ENCODE measurements at places on chromosomes 2 and 18. TPM values are rescaled to one million over a fixed set of nuclear protein-coding genes. Genes with fewer than 3 reads are reported as not detected.
A peak's percentile ranks its signal among the peaks of the same experiment; 100 is the strongest.

- no peaks in the 10 kb centered on the region for H3K27me3 ChIP-seq
- peak overlapping the region; percentile 80 for H3K4me3 ChIP-seq
- no peak for DNase-seq
These were observed 1.4 kb downstream of the MARCHF7 start for GRCh38 chr2:159713631-159714246.

- no peaks in the 10 kb centered on the region for H3K36me3 ChIP-seq
- no peak for DNase-seq
- H3K4me1 ChIP-seq = no peaks in the 10 kb centered on the region
These were observed 67.9 kb downstream of the LOXHD1 start for GRCh38 chr18:46588971-46589660.

GRCh38 chr2:208671886-208672680, 265.5 kb downstream of the PTH2R start:
- H3K4me3 ChIP-seq = no peak overlapping the region
- no peak overlapping the region for H3K27ac ChIP-seq
- H3K27me3 ChIP-seq = no peaks in the 10 kb centered on the region
- peaks cover 2% of the 10 kb centered on the region for H3K4me1 ChIP-seq
- no peaks in the 10 kb centered on the region for H3K36me3 ChIP-seq

FLACC1 gene
- 1.1 TPM for polyA plus RNA-seq

SANBR gene
- polyA plus RNA-seq = 7.0 TPM

- H3K27ac ChIP-seq = no peak overlapping the region
- no peak for DNase-seq
- H3K27me3 ChIP-seq = no peaks in the 10 kb centered on the region
- H3K4me1 ChIP-seq = peaks cover 12% of the 10 kb centered on the region
- H3K4me3 ChIP-seq = no peak overlapping the region
- H3K36me3 ChIP-seq = peaks cover 10% of the 10 kb centered on the region
These were observed 69.8 kb downstream of the NDUFA10 start for GRCh38 chr2:239955087-239955988.

DNA sequence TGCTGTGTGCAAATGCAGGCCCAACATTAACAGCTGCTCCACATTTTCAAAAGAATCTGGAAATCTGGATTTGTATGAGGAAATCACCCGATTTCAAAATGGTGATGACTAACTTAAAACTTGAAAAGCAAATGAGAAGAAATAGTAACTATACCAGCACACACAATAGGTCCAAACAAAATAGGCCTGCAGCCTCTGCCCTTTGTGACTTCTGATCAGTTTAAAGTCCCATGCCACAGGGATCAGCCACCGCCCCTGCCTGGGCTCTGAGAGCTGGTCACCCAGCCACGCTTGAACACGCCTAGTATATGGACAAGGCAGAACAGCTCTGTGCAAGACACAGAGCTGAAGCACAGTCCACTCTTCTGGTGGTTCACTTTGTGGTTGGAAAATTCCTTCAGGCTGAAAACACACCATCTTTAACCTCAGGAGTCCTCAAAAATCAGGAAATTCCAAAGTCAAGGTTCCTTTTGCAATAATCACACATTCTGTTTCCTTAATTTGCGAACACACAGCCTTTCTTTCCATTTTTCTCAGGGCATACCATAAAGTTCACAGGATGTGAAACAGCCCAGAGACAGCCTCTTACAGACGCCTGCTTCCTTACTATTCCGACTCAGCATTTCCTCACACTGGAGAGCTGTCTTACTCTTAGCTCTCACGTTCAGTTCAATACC, 150.1 kb upstream of the RIOK3 start:
- H3K36me3 ChIP-seq = no peaks in the 10 kb centered on the region
- H3K4me1 ChIP-seq = no peaks in the 10 kb centered on the region
- H3K27ac ChIP-seq = no peak overlapping the region
- no peak for DNase-seq

DES gene
- polyA plus RNA-seq = 15,024 TPM

TWIST2 gene
- 1.4 TPM for polyA plus RNA-seq

FAP gene
- 0.88 TPM for polyA plus RNA-seq

GTF2A1L gene
- 0.14 TPM for polyA plus RNA-seq

- no peak overlapping the region for H3K4me3 ChIP-seq
- no peaks in the 10 kb centered on the region for H3K36me3 ChIP-seq
- no peaks in the 10 kb centered on the region for H3K27me3 ChIP-seq
- no peaks in the 10 kb centered on the region for H3K4me1 ChIP-seq
These were observed 106.1 kb downstream of the ETAA1 start for GRCh38 chr2:67503066-67503795.

LRRTM4 gene
- polyA plus RNA-seq = 0.15 TPM

- DNase-seq = no peak
- H3K36me3 ChIP-seq = no peaks in the 10 kb centered on the region
These were observed 685.2 kb downstream of the DCC start for GRCh38 chr18:53025247-53025646.

- peaks cover 2% of the 10 kb centered on the region for H3K4me1 ChIP-seq
- no peak overlapping the region for H3K27ac ChIP-seq
- no peak for DNase-seq
- H3K4me3 ChIP-seq = no peak overlapping the region
- no peaks in the 10 kb centered on the region for H3K27me3 ChIP-seq
These were observed 170.0 kb downstream of the ETAA1 start for GRCh38 chr2:67566958-67567635.

DNA sequence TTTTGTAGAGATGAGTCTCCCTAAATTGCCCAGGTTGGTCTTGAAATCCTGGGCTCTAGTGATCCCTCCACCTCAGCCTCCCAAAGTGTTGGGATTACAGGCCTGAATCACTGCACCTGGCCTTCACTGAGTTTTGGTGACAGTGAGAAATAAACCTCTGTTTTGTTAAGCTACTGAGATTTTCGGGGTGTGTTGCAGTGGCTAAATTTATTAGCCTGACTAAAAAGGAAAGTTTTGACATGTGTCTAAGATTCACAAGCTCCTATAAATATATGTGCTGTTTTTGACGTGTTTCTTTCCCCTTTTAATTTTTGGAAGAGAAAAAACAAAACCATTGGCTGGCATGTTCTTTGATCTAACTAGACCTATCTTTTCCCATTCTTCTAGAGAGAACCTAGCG, 190.5 kb upstream of the MC4R start:
- no peaks in the 10 kb centered on the region for H3K36me3 ChIP-seq
- H3K4me1 ChIP-seq = no peaks in the 10 kb centered on the region
- DNase-seq = no peak
- no peak overlapping the region for H3K4me3 ChIP-seq
- H3K27me3 ChIP-seq = no peaks in the 10 kb centered on the region

DNA sequence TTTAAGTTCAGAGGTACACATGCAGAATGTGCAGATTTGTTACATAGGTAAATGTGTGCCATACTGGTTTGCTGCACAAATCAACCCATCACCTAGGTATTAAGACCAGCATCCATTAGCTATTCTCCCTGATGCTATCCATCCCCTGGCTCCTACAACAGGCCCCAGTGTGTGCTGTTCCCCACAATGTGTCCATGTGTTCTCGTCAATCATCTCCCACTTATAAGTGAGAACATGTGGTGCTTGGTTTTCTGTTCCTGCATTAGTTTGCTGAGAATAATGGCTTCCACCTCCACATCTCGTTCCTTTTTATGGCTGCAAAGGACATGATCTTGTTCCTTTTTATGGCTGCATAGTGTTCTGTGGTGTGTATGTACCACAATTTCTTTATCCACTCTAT, 75.8 kb downstream of the SUCLG1 start:
- no peaks in the 10 kb centered on the region for H3K27me3 ChIP-seq
- no peak overlapping the region for H3K4me3 ChIP-seq
- DNase-seq = no peak
- H3K27ac ChIP-seq = no peak overlapping the region
- H3K36me3 ChIP-seq = no peaks in the 10 kb centered on the region
- H3K4me1 ChIP-seq = no peaks in the 10 kb centered on the region

SLC4A5 gene
- polyA plus RNA-seq = 1.2 TPM

CAPG gene
- 2.9 TPM for polyA plus RNA-seq

DNA sequence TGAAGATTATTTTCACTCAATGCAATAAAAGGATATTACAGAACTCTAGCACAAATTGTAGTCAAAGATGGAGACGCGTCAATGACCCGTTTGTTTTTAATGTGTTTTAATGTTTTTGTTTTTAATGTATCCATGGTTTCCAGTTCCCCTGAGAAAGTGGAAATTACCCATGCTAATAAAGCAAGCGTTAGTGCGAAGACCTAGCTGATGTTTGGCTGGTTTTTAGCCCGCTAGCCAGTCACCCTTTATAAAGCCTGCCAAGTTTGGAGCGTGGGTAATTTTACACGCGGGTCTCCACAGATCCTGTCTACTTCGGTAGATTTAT, 430 bp upstream of the CHMP1B start:
- H3K4me3 ChIP-seq = peak overlapping the region; percentile 63
- no peaks in the 10 kb centered on the region for H3K36me3 ChIP-seq
- no peak for DNase-seq
- peaks cover 18% of the 10 kb centered on the region for H3K4me1 ChIP-seq
- peak overlapping the region; percentile 98 for H3K27ac ChIP-seq

DNA sequence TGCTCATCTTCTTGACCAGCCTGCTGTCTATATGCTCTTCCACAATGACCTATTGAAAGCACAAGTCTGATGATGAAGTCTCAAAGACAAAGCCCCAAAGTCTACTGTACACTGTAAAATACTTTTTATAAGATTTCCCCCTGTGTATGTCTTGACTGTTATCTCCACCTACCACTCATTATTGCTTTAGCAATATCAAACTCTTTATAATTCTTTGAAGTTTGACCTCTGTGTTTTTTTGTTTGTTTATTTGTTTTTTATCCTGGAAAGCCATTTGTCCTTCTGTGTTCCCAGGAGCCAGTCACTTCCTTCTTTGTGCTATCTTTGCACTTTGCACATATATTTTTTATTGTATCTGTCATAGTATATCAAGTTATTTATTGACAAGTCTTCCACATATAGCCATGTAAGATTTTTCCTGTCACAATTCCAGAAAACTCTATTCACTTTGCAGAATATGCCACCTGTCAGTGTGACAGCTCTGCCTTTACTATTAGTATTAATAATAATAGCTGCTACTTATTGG, 66.3 kb downstream of the RND3 start:
- H3K4me1 ChIP-seq = no peaks in the 10 kb centered on the region
- no peaks in the 10 kb centered on the region for H3K36me3 ChIP-seq

DNA sequence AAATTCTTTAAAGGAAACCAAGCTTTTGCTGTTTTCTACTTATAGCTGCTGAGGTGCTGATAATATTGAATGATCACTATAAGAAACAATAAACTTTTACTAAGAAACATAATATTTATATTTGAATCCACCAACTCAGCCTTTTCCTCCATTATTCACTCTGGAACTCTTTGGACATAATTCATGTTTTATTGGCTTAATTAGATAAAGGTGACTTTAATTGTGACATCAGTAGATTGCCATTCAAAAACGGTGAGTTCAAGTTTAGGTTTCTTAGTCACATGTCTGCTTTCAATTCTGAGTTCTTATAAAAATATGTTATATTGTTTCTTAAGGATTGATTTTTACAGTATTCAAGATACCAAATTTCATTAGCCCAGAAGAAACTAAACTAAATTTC, 24.0 kb downstream of the CCDC85A start:
- H3K27me3 ChIP-seq = no peaks in the 10 kb centered on the region
- no peak overlapping the region for H3K4me3 ChIP-seq
- DNase-seq = no peak
- no peak overlapping the region for H3K27ac ChIP-seq

RAB11FIP5 gene
- polyA plus RNA-seq = 50.7 TPM

MARS2 gene
- polyA plus RNA-seq = 2.6 TPM

ST6GAL2 gene
- polyA plus RNA-seq = 0.11 TPM

- H3K4me1 ChIP-seq = no peaks in the 10 kb centered on the region
- H3K27me3 ChIP-seq = peaks cover 5% of the 10 kb centered on the region
- DNase-seq = no peak
- H3K4me3 ChIP-seq = no peak overlapping the region
- H3K36me3 ChIP-seq = no peaks in the 10 kb centered on the region
These were observed 147.6 kb downstream of the NEDD4L start for GRCh38 chr18:58191626-58192025.

DNA sequence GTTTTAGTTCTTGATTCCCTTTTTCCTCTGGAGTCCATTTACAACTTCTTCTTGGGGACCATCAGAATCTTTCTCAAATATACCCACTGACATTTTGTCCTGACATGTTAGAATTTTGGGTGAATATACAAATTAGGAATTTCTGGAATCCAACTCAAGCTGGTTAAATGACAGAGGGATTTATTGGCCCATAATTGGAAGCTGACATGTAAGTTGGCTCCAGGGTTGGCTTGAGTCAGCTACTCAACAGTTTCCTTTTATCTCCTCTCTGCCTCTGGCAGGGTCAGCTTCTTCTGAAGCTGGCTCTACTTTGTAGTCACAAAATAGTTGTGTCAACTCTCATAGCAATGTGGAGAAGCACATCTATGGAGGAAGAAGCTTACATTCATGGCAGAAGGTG, 36.6 kb upstream of the PPP1R1C start:
- no peaks in the 10 kb centered on the region for H3K27me3 ChIP-seq
- no peaks in the 10 kb centered on the region for H3K4me1 ChIP-seq
- no peak overlapping the region for H3K27ac ChIP-seq
- H3K36me3 ChIP-seq = no peaks in the 10 kb centered on the region
- DNase-seq = no peak

DNA sequence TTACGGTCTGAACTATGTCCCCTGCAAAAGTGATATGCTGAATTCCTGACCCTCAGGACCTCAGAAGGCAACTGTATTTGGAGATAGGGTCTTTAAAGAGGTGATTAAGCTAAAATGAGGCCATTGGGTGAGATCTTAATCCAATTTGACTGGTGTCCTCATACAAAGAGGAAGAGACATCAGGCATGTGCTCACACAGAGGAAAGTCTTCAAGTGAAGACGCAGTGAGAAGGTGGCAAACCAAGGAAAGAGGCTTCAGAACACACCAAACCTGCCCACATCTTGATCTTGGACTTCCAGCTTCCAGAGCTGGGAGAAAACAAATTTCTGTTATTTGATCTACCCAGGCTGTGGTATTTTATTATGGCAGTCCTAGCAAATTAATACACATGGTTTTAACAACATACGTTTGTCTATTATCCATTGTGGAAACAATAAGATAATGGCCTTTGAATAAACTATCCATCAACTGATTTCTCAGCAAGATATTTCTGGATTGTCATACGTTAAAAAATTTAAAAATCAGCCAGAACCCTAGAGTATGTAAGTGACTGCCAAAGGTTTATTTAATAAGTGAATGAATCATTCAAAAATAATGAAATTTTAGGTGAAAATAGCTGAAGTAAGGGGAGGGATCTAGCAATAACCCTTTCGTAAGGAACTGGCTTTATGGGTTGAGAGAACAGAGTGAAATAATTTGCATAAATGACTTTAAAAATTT, 6.5 kb downstream of the WIPF1 start:
- H3K4me1 ChIP-seq = peaks cover 34% of the 10 kb centered on the region
- H3K27ac ChIP-seq = no peak overlapping the region
- DNase-seq = no peak
- H3K4me3 ChIP-seq = no peak overlapping the region
- no peaks in the 10 kb centered on the region for H3K36me3 ChIP-seq

CCDC141 gene
- polyA plus RNA-seq = 10.6 TPM

SERPINB10 gene
- not detected for polyA plus RNA-seq
